ENCODE measurements at places on chromosomes 16 and 17. TPM values are rescaled to one million over a fixed set of nuclear protein-coding genes. Genes with fewer than 3 reads are reported as not detected.
A peak's percentile ranks its signal among the peaks of the same experiment; 100 is the strongest.

- DNase-seq: no peak
Observed at GRCh38 chr17:70076189-70076588, 1.2 kb downstream of the KCNJ16 start.

GRCh38 chr17:63827002-63827800, at the start of the genes FTSJ3 and PSMC5:
TSS of gene FTSJ3 (minus strand) at chr17:63827663. CDS start at chr17:63826902, 761 bp downstream.
TSS of gene PSMC5 (plus strand) at chr17:63827431. CDS start at chr17:63827491, 60 bp downstream.
- peak; percentile 99 for DNase-seq

DNA sequence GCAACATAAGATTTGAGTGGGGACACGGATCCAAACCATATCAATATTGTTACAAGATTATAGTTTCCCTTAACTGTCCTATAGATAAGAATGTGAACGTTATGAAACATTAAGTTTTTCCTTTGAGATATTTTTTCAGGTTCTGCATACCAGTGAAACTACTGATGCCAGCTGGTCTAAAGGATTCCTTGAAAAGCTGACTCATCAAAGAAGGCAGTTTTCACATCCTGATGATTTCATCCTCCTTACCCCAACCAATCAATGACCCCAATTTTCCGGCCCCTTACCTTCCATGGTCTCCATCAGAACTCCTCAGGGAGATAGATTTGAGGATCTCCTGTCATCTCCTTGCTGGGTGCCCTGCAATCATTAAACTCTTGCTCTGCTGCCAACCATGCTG, 64.1 kb upstream of the HS3ST4 start:
- no peak for DNase-seq

DNA sequence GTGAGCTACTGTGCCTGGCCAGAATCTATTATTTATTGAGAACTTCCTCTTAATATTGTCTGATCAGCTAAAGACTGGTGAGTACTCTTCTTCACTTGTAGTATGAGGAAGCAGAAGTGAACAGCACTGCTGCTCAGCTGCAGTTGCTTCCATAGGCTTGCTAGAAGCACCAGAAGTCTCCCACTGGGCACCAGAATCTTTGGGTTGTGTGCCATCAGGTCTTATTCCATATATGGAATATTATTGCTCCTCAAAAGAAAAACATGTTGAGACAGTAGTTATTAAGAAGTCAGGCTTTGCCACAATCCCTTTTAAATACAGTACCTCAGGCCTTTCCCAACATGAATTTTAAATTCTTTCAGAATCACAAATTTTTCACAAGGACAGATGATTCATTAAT, 17.2 kb downstream of the SNTB2 start:
- DNase-seq: no peak

DNA sequence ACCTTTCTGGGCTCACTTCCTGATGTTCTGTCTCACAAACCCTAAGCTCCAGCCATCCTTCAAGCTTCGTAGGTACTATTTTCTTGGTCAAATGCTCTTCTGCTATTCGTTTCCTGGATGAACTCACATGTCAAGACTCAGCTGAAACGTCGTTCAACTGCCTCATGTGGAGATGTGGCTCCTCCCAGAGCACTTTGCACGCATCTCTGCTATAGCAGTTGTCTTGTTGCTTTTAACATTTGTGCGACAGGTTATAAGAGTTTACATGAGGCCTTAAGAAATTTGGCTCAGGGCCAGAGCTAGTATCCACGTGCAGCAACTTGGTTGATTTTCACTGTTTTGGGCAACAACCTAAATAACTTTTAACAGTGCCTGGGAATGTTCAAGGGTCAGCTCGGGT, 2.8 kb upstream of the KRT40 start:
- DNase-seq: no peak

DNA sequence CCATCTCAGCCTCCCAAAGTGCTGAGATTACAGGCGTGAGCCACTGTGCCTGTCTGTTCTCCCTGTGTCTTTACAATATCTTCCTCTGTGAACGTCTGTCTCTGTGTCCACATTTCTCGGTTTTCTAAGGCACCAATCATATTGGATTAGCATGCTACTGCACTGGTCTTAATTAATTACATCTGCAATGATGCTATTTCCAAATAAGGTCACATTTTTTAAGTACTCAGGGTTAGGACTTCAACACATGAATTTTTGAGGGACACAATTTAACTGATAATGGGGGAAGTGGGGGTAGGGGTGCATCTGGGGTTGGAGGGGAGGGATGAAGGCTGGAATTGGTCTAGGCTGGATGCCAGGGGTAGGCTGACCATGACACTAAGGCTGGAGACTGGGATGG, 102.6 kb downstream of the N4BP1 start:
- no peak for DNase-seq

DNA sequence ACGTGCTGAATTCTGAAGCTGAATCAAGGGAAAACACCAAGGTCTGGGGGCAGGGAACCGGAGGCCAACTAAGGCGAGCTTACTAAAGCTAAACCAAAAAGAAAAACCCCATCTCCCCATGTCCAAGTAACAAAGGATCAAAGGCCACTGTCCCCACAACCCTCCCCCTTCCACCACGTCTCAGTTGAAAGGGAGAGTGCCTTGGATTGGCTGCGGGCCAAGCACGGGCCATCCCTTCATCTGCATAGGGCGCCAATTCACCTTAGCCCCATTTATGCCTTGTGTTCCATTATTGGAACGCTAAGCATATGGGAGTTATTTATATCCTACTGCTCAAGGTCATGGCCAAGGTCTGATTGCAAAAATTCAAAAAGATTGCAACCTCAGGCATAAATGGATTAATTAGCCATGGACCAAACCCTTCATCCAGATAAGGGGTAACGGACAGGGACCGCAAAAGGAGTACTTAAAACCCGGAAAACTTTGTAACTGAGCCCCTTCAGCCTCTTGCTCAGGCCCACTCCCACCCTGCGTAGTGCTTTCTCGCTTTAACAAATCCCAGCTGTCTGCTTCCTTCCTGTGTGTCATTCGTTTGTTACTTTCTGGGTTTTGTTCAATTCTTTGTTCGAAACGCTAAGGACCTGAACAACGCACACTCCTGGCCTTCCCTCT, 740 bp upstream of the ATP6V0D1 start:
- peak; percentile 75 for DNase-seq

- DNase-seq: peak; percentile 83
Observed at GRCh38 chr16:75238132-75238852, 13.1 kb downstream of the BCAR1 start.

GRCh38 chr17:20010099-20010863, 1.1 kb downstream of the SPECC1 start:
- DNase-seq: no peak

DNA sequence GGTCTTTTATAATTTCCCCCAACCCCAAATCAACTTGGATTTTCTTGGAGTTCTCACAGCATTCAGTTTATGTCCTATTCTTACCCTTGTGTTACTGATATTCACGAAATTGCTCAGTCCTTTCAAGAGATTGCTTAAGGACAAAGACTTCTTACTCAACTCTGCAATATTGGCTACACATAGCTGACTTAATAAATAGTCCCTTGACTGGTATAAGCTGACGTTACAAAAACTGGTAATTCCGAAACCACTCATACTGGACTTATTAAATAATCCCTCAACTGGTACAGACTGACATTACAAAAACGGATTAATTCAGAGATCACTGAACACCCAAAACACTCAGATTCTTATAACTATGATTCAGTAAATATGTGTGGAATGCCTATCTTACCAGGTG, 860 bp downstream of the TIGD7 start:
- DNase-seq: no peak

DNA sequence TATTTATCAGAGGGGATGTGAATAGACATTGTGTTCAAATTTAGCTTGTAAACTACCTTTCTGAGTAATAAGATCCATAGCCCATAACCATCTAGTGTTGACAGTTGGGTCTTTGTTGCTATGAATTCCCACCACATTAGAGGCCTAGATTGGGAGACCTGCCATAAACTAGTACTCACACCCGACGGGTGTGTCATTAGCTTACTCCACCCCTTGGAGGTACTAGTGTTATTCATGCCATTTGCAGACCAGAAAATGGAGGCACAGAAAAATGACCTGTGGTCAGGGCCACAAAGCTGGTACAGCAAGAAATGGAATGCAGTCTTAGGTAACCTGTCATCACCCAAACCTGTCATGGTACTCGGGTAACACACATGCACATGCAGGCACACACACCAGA, 41.3 kb upstream of the BCAR1 start:
- DNase-seq: no peak

DNA sequence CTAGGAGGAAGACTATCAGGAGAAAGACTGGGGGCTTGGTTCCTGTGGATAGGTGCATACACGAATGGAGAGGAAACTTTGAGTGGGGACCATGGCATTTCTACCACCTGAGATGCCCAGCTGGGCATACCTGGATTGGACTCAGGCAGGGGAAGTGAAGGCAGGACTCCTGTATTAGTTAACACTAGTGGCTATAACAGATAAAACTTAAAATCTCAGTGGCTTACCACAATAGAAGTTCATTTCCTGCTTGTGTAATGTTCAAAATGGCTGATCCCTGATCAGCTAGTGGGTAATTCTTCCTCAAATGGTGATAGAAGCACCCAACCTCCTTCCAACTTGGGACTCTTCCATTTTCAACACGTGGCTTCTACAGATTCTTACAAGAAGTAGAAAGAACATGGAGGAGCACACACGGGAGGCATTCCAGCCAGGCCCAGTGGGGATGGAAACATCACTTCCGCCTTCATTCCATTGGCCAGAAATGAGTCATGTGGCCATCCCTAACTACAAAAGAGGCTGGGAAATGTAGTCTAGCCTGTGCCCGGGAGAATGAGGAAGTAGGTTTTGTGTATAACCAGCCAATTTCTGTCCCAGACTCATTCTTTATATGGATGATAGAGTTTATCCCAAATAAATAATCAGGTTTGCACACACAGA, 112.1 kb downstream of the UTP18 start:
- no peak for DNase-seq

DNA sequence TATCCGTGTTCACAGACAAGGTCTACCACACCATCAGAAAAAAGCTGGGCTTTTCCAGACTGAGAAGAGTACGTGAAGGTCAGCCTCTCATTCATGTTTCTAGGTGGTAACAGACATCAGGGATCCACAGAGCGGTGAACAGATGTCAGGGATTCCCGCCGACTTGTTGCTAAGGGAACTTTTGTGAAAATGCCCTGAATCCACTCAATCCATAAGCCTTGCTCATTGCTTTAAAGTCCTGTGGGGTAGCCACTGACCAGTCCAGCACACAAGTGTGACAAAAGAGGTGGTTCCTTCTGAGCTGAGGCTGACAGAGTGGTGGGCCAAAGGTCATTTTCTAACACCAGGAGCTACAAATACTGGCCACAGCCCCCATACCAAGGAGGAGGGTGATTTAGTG, 5.9 kb downstream of the GAS7 start:
- no peak for DNase-seq

DNA sequence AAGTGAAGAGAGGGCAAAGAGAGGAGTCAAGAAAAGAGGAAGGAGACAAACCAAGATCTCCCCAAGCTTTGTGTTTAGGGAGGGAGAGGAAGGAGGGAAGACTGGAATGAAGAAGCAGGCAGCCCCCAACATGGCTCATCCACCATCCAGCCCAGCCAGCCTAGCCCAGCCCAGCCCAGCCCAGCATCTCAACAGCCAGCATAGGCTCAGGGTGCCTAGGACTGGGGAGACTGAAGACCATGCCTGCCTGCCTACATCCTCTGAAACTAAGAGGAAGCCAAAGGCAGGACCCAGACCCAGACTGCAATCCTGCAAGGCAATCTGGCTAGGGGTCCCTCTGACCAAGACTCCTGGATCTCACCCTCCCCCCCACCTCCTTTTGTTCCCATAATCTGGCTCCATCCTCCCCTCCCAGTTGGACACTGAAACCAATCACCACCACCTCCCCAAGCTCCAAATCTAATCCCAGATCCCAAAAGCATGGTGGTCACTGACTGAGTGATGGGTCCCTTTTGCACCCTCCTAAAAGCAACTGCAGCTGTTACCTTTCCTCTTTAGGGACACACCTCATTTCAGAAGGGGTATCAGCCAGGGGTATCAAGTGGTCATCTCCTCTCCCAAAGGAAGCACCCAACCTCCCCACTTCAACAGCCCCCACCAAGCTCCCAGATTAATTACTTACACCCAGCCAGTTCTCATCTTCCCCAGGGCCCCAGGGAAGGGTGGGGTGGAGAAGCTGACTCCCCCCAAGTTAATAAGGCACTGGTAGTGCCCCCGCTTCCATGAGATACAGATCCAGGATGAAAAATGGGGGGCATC, 1.2 kb downstream of the HDAC5 start:
- no peak for DNase-seq

DNA sequence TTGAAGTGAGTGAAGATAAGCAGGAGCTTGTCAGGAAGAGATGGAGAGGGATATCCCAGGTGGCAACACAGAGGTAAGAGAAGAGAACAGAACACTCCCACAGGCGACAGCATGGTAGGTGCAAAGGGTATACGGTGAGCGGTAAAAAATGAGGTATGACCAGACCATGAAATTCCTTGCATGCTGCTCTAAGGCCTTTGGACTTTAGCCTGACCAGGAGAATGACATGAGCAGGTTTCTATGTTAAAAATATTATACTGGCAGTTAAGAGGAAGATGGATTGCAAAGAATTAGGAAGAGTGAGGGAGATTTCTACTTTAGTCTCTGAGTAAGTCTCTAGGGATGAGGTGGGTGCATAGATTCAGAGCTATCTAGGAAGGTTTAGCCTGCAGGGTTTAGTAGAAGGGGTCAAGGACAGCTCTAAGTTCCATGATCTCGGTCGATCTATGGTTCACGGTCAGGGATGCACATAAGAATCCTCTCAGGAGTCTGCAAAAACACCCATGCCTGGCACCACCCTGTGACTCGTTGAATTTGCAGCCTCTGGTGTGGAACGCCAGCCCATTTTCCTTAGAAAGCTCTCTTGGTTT, 65.7 kb downstream of the HLF start:
- DNase-seq: no peak

DNA sequence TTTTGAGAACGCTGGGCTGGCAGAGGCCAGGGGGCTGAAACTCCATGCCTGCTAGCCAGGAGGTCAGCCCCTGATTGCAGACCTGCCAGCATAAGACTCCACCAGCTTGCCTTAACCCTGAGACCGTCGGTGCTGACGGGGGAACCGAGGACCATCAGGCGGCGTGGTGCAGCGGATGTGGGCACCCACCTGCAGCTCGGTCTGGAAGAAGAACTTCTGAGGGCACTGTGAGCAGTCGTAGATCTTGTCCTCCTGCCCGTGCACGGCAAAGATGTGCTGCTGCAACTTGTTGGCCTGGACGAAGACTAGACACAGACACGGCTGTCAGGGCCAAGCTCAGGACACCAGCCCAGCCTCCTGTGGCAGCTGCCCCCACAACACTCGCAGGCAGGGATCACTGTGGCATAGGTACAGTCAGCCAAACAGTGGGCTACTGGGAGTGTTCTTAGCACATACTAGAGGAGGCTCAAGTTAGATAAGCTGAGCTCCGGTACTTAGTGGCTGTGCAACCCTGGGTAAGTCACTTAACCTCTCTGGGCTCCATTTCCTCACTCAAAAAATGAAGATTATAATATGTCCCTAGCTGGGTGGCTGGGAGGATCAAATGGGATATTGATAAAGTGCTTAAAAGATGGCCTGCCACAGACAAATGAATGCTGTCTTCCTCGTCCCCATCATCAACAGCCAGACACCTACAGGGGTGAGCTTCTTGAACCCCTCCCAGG, 150.0 kb downstream of the C16orf78 start:
- no peak for DNase-seq

TM4SF5 gene
- polyA plus RNA-seq: 0.34 TPM

GCGR gene
- polyA plus RNA-seq: not detected

AGRP gene
- polyA plus RNA-seq: not detected

KRTAP4-5 gene
- polyA plus RNA-seq: not detected

ZSCAN10 gene
- polyA plus RNA-seq: 0.07 TPM

KRTAP3-1 gene
- not detected for polyA plus RNA-seq

Data from psoas muscle (tissue), 8 donors.